ENCODE measurements at places on chromosomes 7 and 10.

- DNase-seq, result no peak
Observed at GRCh38 chr10:44947371-44948152, 12.0 kb upstream of the RASSF4 start.

- no peak for DNase-seq
Observed at GRCh38 chr10:92042541-92042940, 119.0 kb downstream of the BTAF1 start.

DNA sequence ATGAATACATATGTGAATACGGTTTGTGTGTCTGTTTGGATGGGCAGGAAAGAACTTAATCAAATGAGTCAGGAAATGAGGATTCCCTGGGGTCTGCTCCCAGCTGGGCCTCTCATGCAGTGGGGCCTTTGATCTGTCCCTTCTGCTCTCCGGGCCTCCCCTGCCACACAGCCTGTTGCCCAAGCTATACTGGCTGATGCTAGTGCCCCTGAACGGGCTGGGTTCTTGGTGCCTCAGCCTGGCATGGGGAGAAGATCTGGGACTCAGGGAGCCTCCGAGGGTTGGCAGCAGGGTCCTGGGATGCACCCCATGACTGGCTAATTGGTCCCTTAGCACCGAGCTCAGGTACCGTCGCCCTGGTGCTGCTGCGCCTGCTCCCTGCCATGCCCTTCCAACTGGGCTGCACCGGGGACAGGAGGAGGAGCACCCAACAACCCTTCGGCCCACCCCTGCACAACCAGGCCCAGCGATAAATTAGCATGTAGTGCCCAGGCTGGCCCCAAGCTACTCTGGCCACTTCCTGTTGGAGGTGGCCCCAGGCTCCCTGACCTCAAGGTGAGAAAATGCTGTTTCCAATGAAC is 59.9 kb upstream of the DUSP5 start:
- no peak for DNase-seq

DNA sequence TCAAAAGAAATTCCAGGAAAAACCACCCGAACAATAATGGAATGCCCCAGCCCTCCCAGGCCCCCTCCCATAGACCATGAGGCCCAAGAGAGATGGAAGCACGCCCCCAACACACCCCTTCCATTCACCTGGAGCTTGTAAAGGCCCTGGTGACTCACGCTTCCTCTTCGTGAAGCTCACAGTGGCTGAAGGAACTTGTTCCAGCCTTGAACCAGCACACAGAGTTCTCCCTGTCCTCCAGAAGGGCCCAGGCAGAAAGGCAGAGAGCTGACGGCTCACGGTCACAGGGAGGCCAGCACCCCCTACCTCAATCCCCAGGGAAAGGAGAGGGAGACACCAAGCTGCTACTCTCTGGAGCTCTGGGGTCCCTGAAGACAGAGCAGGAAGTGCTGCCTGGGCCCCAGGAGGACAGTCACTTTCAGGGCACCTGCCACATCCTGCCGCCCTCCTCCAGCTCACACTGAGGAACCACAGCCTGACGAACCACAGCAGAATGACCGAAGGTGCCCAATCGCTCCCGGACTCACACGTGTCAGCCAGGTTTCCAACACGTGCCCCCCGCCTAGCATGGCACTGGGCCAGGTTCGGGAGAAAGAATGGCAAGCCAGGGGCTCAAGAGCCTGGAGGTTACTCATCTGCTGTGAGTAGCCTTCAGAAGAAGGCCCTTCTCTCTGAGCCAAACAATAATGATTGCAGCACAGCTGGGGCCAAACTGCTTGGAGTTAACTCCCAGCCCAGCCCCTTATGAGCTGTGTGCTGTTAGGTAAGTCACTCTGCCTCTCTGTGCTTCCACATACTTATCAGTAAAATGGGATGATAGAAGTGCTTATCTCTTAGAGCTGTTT is 52.8 kb downstream of the DLG5 start:
- peak; percentile 18 for DNase-seq

GRCh38 chr10:119650692-119651513 is at the start of gene BAG3:
TSS of gene BAG3 (plus strand) at chr10:119651380. CDS start at chr10:119651676, 296 bp downstream.
- DNase-seq, result peak; percentile 67
